ENCODE measurements at places on chromosomes 3 and 15.

GRCh38 chr3:131324923-131325322, 56.7 kb upstream of the NUDT16 start:
- no peak for DNase-seq

GRCh38 chr15:52556524-52557273, 12.1 kb downstream of the ARPP19 start:
- DNase-seq, result no peak

- peak; percentile 94 for DNase-seq
These were observed 74.6 kb downstream of the ITGB5 start for GRCh38 chr3:124812291-124813265.

- DNase-seq, result no peak
These were observed 102.7 kb downstream of the IMPG2 start for GRCh38 chr3:101217472-101218245.

DNA sequence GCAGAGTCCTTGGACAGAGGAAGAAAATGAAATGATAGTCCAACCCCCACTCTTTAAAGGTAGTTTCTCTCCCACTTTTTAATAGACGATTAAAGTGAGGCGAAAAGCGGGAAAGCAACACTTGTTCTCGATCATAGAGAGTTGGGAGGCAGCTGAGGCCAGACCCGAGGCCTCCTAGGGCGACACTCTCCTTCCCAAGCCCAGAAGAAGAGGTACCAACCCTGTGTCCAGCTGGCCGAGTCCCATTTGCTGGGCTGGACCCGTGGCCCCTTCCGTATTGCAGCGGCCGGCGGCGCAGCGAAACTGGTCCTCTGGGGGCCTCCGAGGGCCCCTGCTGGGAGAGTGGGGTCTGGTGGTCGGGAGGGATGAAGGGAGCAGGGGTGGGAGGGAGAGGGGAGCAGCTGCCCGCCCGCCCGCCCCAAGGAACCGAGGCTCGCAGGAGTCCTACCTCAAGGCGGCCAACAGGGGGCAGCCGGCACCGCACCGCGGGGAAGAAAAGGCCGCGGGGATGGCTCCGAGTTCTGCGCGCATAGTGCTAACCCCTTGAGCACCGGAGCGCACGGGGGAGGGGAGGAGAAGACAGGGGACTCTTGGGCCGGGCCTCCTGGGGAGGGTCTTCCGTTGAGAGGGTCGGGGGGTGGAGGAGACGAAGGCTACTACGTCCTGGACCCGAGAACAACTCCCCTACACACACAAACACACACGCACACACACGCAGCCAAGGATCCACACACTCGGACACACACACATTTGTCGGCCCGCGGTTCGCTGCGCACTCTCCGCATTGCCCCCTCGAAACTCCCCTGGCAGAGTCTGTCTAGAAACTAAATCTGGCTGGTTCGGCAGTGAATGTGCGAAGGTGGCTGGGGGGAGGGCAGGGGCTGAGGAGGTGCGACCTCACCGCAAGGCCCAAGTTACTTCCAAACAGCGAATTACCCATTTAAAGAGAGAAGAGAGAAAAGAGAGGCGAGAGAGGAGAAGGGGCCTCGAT, 2.0 kb downstream of the WNT5A start:
- peak; percentile 65 for DNase-seq

DNA sequence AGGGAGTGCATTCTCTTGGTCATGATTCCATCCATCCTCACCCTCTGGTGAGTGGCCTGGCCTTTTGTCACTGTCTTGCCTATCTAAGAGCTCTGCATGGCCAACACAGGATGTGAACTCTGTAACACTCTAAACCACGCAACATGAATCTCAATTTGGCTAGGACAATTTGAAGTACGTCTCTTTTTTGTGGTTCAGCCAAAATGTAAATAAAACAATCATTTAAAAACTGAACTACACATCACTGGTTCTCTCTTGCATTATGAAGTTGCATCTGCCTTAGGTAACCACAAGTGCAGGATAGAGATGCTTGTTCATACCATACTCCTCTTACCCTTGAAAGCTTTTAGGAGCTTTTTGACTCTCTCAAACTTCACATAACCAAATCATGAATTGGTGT, 27.3 kb downstream of the CCR3 start:
- DNase-seq, result peak; percentile 13

GRCh38 chr15:71823801-71824200, 13.4 kb downstream of the NR2E3 start:
- no peak for DNase-seq

GRCh38 chr15:51750792-51751696, at the start of gene TMOD2:
TMOD2 (plus strand) TSS chr15:51751597; CDS start chr15:51766442, 14,845 bp downstream.
- DNase-seq, result peak; percentile 56

- DNase-seq, result no peak
These were observed 38.6 kb downstream of the DENND6A start for GRCh38 chr3:57654267-57654666.

GRCh38 chr3:39202094-39202493, 9.7 kb upstream of the XIRP1 start:
- DNase-seq, result no peak

DNA sequence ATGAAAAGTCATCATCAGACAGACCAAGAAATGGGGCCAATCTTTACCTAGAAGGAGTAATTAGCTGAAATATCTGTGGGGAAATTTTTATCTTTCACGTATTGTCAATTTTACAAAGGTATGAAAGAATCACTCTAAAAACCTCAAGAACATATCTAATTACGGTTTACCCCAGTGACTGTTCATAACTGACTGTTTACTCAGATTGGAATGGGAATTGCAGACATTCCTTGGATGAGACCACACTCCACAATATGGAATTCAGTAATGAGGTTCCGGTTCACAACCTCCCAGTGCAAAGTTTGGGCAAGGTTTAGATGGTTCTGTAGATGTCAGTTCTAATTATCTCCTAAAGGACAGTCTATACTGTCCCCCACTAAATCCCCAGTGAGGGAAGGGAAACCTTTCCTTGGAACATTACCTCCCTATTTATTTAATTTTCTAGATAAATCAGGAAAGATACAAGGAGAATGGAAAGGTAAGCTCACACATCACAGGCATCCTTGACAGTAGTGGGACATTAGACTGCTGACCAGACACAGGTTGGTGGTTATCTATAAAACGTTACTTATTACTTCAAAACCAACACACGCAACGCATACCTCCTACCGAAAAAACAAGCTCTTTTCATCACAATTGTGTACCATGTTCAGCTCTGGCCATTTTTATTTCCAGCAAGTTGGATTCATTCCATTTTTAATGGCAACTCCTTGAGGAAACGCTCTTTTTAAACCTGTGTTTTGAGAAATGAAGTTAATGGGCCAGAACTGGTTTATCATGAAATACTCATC, 129.9 kb downstream of the RORA start:
- peak; percentile 9 for DNase-seq

DNA sequence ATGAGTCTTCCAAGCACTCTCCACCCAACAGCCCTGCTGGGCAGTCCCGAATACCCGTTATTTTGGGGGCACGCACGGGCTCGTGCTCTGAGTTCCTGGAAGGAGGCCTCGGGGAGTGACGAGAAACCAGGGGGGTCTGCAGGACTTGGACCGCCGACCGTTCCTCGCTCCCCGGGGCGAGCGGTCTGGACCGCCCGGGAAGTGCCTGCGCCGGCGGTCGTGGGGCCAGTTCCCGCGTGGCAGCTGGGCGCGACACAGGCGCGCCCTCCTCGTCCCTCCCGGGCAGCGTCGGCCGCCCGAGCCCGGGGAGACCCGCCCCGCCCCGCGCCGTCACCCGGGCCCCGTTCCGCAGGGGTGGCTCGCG, 387 bp downstream of the GNB4 start:
- no peak for DNase-seq

All from SW480 (cell line).